ENCODE measurements at places on chromosomes 16 and 17.

DNA sequence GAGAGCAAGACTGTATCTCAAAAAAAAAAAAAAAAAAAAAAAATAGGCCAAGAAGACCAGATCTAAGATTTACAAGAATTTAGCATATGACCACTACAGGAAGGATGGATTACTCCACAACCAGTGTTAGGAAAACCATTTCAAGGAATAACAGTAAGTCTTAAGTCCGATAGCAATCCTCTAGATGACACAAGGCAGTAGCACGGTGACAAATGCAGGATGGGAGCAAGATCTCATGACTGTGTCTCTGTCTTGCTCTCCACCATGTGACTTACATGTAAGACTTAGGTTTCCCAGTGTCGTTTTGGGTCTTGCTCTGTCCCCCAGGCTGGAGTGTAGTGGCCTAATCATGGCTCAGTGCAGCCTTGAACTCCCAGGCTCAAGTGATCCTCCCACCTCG, 27.8 kb downstream of the C16orf96 start:
- no peak for DNase-seq

DNA sequence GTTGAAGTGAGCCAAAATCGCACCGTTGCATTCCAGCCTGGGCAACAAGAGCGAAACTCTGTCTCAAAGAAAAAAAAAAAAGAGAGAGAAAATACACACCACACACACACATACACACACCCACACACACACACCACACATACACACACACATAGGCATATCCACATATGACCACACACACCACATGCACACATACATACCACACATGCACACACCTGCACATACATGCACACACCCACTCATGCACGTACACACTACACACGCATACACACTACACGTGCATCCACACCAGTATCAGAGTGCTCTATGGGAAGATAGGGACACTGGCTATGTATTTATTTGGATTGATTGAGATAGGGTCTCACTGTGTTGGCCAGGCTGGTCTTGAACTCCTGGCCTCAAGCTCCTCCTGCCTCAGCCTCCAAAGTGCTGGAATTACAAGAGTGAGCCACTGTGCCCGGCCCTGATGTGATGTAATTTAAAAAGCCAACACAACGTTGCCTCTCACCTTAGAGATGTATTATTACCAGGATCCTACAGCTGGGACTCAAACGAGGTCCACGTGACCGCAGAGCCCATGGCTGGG, 17.8 kb upstream of the GINS2 start:
- no peak for DNase-seq

DNA sequence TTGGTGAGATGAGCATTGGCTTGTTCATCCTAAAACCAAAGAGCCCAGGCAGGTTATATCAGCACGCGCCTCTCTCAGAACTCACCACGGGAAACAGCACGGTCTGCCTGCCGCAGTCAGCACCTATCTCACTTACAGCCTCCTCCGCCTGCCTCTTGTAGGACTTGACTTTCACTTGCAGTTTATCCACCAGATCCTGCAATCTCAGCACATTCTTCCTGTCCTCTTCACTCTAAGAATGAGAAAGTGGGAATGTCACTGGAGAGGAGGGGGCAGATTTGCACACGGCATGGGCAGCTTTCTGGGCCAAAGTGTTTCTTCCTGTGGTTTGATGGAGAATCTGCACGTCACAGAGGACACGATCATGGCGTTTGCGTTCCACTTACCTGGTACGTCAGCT, 27.4 kb downstream of the MYH3 start:
- DNase-seq: no peak

GRCh38 chr17:19991252-19991885, 13.7 kb upstream of the AKAP10 start:
- DNase-seq: no peak

DNA sequence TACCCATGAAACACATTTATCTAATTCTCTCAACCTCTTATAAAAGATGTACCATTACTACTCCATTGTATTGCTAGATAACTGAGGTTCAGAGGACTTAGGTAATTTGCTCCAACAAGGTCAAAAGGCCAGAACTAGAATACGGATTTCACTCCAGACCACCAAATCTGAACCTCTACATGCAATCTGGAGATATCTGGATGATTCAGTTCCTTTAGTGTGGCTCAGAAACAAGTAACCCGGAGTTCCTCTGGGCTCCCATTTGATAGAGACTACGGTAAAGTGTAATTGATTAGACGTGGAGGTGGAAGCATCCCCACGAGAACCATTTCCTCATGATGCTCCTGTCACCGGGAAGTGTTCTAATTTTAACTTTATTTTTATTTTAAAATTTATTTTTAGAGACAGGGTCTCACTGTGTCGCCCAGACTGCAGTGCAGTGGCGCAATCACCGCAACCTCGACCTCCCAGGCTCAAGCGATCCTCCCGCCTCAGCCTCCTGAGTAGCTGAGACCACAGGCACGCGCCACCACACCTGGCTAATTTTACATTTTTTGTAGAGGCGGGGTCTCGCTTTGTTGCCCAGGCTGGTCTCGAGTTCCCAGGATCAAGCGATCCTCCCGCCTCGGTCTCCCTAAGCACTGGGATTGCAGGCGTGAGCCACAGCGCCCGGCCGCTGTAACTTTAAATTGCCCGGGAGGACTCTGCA, 608 bp upstream of the COX10 start:
- DNase-seq: no peak

DNA sequence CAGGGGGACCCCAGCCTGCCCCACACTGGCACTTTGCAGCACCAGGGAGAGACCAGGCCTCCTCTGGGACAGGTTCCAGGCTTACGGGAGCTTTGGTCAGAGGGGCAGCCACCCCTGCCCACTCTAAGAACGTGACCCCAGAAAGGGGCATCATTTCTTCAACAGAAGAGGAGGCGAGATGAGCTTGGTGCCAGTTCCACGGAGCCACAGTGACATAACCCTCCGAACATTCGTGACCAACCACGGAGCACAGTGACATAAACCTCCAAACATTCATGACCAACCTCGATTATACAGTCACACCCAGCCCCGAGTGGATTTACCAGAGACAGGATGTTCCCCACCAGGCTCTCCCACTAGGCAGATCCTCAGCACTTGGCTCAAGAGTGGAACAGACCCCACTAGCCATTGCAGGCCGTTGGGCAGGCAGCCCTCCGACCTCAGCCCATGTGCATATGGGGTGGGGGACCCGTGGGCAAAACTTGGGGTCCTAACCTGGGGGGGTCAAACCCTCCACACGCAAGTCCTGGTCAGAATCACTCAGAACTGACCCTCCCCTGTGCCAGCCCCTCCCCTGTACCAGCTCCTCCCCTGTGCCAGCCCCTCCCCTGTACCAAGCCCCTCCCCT, 112.9 kb downstream of the METRNL start:
- DNase-seq: no peak

- DNase-seq: no peak
Measured at GRCh38 chr16:84120023-84120422, 3.3 kb upstream of the MBTPS1 start.

DNA sequence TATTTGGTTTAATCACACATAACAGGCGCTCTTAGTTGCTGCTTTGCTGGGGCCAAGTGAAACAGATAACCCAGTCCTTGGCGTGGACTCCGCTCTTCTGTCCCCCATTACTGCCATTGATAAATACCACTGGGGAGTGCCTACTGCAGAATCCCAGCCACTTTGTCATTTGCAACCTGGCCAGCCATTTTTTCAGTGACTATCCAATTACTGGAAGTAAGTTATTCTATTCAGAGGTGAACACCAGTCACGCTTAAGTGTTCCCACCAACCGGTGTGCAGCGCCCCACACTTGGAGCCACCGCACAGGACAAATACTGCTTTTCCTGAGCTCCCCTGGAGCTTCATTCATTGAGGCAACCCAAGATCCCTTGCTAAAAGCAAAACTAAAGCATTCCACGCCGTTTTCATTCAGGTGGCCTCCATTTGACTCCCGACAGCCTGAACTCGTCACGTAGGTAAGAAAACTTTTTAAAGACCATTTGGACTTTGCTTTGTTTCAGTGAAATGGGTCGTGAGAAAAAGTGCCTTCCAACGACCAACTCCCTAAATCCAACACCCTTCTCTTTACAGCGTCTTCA, 1.8 kb downstream of the USP7 start:
- no peak for DNase-seq

DNA sequence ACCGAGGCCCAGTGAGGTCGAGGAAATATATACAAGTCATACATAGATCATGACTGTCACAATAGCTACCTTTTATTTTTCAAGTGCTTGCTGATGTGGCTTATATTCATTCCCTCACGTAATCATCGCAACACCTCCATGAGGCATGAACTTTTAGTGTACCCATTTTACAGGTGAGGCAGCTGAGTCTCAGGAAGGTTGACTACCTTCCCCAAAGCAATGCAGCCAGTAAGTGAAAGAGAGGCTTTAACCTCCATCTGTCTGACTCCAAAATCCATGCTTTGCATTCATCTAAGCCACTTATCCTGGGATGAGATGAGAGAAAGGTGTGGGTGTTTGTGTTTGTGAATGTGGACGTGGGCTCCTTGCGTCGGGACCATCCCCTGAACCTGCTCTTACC, 30.8 kb downstream of the CALB2 start:
- no peak for DNase-seq

DNA sequence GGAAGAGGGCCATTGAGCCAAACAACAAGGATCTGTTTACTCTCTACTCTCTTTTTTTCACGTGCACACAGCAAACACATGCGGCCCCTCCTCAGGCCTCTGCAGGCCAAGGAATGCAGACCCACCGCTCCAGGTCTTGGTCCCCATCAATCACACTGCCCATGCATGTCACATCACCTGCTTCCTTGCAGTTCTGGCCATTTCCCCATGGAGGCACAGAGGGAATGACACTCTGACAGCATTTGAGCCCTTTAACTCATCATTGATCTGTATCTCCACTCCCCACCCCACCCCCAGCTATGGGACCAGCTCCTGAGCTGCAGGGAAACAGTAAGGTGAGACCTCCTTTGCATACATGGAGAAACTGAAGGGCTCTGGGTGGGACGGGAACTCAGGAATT, 45.9 kb upstream of the MEIOC start:
- DNase-seq: no peak

DNA sequence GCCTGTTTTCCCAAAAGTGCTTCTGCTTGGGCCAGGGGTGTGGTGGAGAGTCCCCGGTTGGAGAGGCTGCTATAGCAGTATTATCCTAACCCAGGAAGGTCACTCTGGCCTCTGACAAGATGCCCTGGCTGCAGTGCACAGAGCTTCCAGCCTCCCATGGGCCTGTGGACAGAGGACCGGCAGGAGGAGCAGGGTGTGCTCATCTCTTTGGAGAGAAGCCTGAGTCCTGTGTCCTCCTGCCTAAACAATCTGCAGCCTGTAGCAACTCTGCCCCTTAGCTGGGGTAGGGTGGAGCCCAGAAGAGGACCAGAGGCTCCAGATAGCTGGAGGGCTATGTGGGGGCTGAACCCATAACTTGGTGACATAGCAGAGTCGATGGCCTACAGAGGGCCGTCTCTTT, 78.0 kb downstream of the MPRIP start:
- DNase-seq: no peak

DNA sequence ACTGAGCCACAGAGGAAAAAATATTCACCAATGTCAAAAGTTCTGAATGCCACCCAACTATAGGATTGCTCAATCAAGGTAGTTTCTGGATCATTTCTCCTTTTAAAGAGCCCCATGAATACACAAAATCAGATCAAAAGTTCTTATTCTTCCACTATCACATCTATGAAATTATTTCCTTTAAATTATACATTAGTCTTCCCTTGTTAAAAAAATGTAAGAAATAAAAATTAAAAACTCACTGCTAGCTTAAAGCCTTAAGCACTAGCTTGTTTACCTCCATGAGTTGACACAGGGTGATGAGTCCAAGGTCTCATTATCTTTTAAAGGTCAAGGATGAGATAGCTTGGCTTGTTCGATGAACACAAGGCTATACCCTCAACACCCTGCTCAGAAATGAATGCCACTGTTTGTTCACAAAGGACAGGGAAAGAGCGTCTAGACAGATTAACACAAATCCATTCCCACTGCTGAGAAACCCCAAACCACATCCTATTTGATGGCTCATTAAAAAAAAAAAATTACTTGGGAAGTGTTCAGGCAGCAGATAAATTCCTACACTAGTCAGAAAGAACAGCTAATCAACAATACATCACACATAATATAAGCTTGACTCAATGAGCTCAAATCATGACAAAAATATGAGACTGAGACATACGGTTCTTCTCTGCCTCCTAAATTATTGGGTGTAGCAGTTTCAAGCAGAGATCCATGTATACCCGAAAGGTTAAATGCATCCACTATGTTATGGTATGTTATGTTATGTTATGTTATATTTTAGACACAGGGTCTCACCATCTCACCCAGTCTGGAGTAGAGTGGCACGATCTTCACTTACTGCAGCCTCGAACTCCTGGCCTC, 118.9 kb downstream of the PARN start:
- DNase-seq: no peak

DNA sequence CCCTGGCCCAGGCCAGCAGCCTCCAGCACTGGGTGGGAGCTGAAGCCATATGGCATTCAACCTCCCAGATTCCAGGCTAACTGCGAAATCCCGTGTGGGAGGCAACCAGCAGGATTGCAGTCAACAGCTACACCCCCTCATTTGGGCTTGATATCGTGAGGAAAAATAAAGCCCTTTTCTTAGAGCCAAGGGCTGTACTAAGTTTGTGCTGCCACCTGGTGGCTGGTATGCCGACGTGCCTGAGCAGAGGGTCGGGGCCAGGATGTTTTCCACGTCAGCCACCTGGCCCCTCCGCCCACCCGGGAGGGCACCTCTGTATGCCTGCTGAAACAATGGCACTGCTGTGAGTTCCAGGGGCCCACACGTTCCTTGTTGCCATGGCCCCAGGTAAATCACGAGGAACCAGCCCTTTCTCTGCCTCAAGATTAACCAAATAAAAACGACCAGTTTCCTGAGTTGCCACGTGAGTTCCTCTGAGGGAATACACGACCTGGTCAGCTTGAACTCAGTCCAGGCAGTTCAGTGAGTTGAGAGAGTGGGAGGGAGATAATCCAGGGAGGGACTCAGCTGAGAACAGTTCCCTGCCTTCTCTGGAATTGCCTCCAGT, 9.0 kb downstream of the TMEM98 start:
- DNase-seq: peak; percentile 69

GRCh38 chr16:53626811-53627210, 76.8 kb downstream of the RPGRIP1L start:
- no peak for DNase-seq

Data from HEK293T (cell line).